ENCODE measurements at places on chromosomes 5 and 9. TPM values are rescaled to one million over a fixed set of nuclear protein-coding genes. Genes with fewer than 3 reads are reported as not detected.

DNA sequence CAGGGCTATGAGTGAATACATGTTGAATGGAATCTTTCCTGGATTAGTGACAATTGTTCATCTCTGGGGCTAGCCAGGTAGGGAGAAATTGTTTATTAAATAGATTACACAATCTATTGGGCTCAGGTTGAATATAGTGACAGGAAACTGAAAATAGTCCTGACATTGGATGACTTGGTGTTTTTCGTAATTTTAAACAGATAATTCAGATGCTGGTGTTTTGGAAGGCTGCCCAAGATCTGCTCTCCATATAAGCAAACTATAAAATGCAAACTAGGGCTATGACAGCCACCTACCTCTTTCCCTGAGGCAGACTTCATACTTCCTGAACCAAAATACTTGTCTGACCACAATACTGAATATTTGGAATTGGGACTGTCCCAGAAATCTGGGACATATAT, 99.1 kb downstream of the ENC1 start:
- H3K27ac ChIP-seq = no peak overlapping the region
- H3K4me3 ChIP-seq = no peak overlapping the region
- no peaks in the 10 kb centered on the region for H3K27me3 ChIP-seq

Gene POU5F2
- 3.2 TPM for total RNA-seq

DNA sequence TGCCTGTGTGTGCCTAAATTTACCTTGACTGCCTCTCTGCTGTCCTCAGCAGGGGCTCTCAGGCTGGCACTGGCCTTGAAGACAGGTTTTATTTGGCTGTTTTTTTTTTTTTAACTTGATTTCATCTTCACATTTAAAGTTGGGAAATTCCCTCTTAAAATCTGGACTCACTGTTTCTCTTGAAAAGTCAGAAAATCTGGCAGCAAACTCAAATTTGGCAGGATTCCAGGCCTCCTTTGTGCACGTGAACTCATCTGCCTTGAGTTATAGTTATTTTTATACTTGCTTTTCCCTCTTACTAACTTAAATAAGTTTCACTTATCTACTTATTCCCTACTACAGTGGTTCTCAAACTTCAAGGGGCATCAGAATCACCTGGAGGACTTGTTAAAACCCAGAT, 118.4 kb upstream of the MAP3K1 start:
- no peak overlapping the region for H3K4me3 ChIP-seq
- no peaks in the 10 kb centered on the region for H3K27me3 ChIP-seq
- no peak overlapping the region for H3K27ac ChIP-seq
- H3K36me3 ChIP-seq = no peaks in the 10 kb centered on the region

Gene MAMDC2
- 4.2 TPM for total RNA-seq

DNA sequence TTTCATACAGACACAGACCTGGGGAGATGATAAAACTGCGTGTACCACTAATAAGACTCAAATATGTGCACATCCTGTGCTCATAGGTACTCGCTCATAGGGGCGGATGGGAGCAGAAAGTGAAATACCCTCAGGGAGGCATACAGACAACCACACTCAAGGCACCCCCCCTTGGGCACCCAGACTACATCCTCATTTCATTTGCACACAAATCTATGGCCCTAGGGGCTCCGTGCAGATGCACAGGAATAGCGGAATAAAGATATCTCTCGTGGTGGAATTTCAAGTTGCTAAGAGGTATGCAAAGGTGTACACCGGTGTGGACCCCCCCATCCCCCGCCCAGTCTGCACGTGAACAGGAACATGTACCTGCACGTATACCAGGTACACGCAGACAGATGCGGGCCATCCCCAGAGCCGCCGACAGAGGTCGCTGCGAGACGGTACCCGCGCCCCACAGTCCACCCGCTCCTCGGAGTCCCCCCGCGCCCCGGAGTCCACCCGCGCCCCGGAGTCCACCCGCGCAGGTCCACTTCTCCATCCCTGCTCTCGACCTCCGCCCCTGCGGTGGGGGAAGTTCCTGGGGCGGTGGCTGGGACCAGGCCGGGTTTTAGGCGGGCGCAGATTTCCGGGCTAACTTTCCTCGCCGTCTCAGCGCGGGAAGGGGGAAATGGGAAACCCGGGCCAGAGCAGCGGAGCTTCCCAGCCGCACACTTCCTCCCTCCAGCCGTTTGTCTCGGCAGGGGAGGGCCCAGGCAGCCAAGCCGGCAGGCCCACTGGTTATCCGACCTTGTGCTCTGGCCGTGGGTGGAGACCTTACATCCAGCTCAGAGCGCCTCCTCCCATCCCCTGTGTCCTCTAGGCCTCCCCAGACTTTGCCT, 1.0 kb upstream of the IL12B start:
- no peaks in the 10 kb centered on the region for H3K27me3 ChIP-seq
- H3K4me1 ChIP-seq = no peaks in the 10 kb centered on the region
- no peak overlapping the region for H3K27ac ChIP-seq
- peak; percentile 37 for DNase-seq

Gene LCN10
- total RNA-seq = 3.9 TPM

Gene C5orf63
- 14.9 TPM for total RNA-seq

DNA sequence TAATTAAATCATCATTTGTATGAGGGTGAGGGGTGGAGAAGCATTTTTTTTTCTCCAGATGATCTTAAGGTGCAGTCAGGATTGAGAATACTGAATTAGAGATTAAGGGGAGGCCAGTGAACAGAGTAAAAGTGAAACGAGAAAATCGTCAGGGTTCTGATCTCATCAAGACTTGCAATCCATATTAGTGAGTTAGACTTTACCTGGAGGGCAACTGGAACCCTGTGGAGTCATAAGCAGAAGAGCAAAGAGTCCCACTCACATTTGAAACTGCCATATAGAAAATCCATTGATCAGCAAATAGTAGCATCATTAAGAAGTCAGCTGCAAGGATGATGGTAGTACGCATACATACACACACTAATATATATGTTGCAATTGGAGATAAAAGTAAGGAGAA, 466.2 kb upstream of the PAPPA start:
- no peak overlapping the region for H3K4me3 ChIP-seq
- no peaks in the 10 kb centered on the region for H3K36me3 ChIP-seq
- DNase-seq = no peak
- no peaks in the 10 kb centered on the region for H3K27me3 ChIP-seq
- no peak overlapping the region for H3K27ac ChIP-seq
- H3K4me1 ChIP-seq = no peaks in the 10 kb centered on the region

Gene IL7R
- 13.5 TPM for total RNA-seq

GRCh38 chr5:15516486-15516885, 16.5 kb downstream of the FBXL7 start:
- DNase-seq = no peak
- H3K27ac ChIP-seq = no peak overlapping the region
- H3K27me3 ChIP-seq = no peaks in the 10 kb centered on the region
- no peak overlapping the region for H3K4me3 ChIP-seq
- no peaks in the 10 kb centered on the region for H3K4me1 ChIP-seq

Gene FAM78A
- total RNA-seq = 16.4 TPM

Gene TIGD6
- 11.7 TPM for total RNA-seq

GRCh38 chr9:80013891-80014290, 442.1 kb downstream of the TLE4 start:
- no peak overlapping the region for H3K27ac ChIP-seq
- no peaks in the 10 kb centered on the region for H3K27me3 ChIP-seq
- H3K36me3 ChIP-seq = no peaks in the 10 kb centered on the region
- no peaks in the 10 kb centered on the region for H3K4me1 ChIP-seq
- H3K4me3 ChIP-seq = no peak overlapping the region

- no peaks in the 10 kb centered on the region for H3K4me1 ChIP-seq
- H3K27ac ChIP-seq = no peak overlapping the region
- H3K4me3 ChIP-seq = no peak overlapping the region
Observed at GRCh38 chr9:106980551-106981101, 117.7 kb downstream of the ZNF462 start.

- DNase-seq = no peak
- H3K27ac ChIP-seq = no peak overlapping the region
- no peaks in the 10 kb centered on the region for H3K27me3 ChIP-seq
- H3K4me1 ChIP-seq = no peaks in the 10 kb centered on the region
Observed at GRCh38 chr5:150286820-150287219, 2.8 kb downstream of the CAMK2A start.
